ENCODE measurements at places on chromosomes 5 and 9.

- peak; percentile 26 for DNase-seq
These were observed 79.3 kb upstream of the MAP3K1 start for GRCh38 chr5:56735849-56736641.

GRCh38 chr9:133368249-133368881 lies 7.5 kb downstream of the SURF4 start:
- DNase-seq = no peak

GRCh38 chr9:81141961-81142360 lies 547.4 kb downstream of the TLE1 start:
- no peak for DNase-seq

GRCh38 chr5:39697881-39698280 lies 273.1 kb upstream of the DAB2 start:
- no peak for DNase-seq

GRCh38 chr5:81179959-81180358 lies 53.2 kb upstream of the CKMT2 start:
- DNase-seq = no peak

DNA sequence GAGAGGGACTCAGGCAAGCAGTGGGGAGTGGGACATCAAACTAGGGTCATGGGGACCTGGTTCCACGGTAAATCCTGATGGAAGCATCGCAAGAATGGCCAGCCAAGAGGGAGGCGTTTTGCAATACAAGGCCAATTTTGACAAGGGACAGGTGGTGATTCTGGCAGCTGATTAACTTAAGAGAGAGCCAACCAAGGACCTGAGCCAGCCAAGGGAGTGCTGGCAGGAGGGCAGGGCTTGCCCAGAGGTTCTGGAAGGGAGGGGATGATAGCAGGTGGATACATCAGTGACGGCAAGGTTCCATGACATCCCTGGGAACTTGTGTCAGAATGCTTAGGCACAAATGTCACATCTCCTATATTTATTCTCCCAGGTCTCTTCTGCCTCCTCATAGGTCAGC lies 32.8 kb upstream of the PUM3 start:
- no peak for DNase-seq

DNA sequence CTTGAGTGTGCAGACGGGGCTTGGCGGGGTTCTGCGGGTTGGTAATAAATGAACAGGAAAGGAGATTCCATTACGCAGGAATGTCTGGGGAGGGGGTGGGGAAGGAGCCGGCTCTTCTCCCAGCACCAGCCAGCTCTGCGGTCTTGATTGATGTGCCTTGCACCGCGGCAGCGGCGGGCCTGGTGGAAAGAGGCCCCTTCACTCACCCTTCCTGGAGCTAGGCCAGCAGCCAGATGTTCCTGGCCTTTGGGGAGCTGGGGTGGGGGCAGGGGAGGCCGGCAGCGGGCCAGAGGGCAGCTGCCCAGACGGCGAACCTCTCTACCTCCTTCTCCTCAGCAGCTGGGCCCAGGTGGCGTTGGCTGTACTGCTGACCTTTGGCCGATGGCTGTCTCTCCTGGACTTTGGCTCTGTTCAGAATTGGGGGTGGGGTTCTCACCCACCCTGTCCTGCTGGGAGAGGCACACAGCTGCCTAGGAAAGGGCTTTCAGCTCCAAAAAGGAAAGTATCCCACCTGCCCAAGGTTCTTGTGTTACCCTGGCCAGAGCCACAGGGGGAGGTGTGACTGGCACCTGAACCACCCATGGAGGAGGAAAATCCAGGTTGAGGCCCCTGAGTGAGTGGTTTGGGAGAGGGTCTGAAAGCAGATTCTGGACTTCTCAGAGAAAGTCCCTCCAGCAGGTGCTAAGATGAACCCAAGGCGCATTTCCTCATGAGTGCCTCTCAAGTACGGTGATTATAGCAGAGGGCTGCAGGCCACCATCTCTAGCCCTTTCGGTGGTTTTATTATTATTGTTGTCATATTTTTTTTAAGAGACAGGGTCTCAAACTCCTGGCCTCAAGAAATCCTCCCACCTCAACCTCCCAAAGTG lies 58.0 kb upstream of the SYNPO start:
- peak; percentile 94 for DNase-seq

DNA sequence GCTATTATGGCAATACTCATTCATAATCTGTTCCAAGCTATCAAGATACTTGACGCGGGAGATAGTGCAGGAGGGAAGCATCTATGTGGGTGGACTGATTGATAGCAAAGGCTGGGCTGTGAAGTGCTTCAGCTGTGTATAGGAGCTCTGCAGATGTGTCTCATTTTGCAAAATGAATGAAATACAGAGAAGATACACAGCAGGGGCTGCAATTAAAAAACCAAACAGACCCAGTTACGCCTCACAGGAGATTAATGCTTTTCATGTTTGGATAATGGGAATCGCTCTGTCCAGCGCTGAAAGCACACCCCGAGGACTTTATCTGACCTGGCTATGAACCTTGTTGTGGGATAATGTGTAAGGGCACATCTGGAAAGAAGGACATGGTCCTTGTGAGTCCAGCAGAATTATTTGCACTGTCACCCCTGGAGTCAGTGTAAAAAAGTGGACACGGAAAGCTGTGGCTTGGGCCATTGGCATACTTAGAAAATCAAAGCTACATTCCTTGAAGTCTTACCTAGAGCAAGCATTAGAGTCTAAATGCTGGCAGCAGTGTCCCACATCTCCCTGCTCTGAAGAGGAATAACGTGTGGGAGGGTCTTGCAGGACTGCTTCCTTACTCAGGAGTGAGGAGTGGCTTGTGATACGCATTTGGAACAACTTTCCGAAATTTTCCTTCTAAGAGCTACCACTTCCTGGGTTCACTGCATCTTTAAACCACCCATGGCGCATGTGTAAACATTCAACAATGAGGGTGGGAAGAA lies 2.6 kb downstream of the SH3RF2 start:
- DNase-seq = no peak

DNA sequence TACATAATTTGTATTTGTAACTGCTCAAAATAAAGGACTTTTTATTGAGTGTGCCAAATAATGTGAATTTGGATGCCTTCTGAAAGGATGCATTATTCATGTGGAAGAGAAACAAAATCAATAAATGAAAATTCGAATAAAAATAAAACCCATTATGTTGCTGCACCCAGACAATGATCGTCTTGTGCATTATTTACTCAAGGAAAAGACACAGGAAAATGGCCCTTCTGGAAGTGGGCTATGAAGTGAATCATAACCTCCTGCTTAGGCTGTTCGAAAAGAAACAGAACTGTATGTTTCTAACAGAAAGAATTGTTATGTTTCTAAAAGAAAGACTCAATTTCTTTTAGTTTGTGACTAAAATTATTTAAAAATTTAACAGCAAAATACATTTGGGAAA lies 168.9 kb upstream of the NFIB start:
- DNase-seq = no peak

DNA sequence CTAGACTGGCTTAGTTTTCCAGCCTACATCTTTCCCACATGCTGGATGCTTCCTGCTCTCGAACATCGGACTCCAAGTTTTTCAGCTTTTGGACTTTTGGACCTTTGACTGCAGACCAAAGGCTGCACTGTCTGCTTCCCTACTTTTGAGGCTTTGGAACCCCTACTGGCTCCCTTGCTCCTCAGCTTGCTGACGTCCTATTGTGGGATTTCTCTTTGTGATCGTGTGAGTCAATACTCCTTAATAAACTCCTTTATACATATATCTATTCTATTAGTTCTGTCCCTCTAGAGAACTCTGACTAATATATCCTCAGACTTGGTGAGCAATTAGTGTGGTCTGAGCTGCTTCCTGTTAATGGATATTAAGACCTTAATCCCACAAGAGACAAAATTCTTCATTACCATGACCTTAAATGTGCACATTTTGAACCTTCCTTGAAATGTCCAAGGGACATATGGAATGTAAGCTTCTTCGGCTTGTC lies 752.9 kb downstream of the CDH18 start:
- DNase-seq = peak; percentile 4

DNA sequence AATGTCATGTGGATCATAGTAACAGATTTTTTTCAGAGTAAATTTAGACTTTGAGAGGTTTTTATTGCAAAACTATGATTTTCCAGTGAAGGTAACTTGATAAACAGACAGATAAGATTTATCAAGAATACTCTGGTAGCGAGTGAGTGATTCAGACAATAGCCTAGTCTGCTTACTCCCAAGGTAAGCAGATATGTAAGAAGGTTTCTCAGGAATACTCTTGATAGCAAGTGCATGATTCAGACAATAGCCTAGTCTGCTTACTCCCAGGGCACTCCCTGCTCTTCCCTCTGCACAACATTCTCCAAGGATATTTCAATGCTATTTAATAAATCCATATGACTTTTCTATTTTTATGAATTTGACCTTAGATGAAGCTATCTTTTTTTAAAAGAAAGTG lies 1881.5 kb downstream of the EFNA5 start:
- peak; percentile 1 for DNase-seq

DNA sequence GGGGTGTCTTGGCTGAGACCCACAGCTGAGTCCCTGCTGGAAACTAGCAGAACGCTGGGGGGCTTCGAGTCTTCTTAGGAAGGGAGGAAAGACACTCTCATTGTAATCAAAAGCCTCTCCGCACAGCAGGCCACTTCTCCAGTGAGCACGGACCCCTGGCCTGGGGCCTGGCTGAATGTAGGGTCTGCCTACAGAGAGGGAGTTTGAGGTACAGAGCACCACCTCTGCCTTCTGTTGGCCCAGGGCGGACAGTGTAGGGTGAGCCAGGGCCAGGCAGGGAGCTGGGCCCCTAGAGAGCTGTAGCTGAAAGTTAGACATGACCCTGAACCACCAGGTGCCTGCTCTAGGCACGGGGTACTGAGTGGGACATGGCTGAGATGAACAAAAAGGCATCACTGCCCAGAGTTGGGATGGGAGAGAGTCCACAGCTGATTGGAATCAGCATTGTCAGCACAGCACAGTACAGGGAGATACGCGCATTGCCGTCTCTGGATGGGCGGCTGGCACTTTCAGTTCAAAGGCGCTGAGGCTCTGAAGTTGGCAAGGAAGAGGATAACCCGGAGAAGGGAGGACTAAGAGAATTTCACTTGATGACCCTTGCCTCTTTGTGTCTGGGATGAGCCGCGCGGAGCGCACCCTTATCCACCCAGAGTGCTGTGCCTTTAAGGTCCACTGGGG lies 363 bp upstream of the SLC25A48 start:
- no peak for DNase-seq

DNA sequence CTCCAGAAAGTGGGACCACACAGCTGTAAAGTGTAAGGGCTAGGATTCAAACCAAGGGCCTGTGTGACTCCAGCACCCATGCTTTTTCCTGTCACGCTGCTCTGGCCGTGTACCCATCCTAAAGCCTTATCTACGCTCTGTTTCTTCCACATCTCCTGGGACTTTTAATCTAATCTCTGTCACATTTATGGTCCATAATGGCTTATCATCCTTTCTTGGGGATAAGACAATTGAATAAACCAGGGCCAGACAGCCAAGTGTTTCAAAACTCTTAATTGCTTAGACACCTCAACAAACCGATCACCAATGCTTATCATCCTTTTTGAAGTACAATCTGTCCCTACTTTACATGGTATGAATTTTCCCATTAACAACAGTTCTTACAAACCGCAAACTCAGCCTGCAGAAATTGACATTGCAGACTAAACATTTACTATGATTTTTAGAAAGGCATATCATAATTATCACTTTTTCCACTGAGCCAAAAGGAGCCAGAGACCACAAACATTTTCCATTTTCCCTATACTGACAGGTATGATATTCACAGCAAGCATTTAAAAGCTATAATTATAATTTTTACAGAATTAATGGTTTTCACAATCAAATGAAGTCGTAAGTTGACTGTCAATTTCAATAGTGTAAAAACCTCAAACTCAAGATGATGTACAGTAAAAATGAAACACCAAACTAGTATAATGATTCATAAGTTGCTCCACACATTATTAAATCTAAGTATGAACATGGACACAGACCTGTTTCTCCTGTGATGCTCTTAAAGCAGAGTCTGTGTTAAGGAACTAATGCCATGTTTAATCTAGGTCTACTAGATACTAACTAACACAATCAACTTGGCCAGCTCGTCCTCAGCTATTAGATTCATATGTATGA lies 99.5 kb downstream of the FBXW11 start:
- no peak for DNase-seq

DNA sequence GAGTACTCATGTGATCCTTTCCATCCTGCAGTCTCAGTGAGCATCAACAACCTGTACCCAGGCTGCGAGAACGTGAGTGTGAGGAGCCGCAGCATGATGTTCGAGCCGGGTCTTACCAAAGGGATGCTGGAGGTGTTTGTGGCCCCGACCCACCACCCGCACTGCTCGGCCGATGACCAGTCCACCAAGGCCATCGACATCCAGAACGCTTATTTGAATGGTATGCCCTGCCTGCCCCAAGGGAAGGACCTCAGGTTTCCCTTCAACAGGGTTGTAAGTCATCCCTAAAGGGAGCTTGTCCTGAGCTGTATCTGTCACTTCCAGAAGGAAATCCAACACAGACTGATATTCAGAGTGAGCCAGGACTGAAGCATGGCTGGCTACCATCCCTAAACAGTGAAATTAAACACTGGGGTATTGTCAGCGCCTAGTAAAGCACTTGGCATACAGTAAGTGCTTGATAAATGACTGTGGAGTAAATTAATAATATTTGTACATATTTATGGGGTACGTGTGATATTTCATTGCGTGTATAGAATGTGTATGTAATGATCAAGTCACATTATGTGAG lies 39.3 kb upstream of the CTSL start:
- DNase-seq = no peak

DNA sequence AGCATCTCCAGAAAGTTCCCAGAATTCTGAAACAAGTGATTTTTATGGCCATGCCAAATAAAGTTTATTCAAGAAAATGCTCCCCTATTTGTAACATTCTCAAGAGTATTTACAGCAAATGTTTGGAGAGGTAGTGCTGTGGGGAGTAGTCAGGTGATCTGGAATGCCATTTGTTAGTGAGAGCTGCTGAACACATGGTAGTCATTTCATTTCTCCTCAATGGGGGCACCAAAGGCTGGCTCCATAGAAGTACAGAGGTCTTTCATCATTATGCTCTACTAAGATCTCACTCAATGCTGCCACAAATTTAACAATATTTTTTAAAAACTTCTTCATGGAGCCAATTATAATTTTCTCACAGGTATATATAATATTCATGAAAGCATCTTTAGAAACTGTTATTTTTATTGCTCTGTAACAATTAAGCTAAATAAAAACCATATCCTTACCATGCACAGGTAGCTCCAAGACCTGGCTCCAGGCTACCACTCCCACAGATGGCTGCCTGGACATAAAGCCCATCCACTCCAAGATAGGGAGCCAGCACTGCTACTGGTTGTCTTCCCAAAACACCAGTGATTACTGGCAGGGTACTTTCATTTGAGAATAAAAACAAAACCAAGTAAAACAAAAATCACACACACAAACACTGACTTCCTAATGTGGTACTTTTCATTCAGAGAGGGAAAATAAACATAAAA lies 200.8 kb downstream of the PLK2 start:
- DNase-seq = no peak

- DNase-seq = peak; percentile 69
These were observed 197.6 kb downstream of the KDM4C start for GRCh38 chr9:6955251-6955921.

DNA sequence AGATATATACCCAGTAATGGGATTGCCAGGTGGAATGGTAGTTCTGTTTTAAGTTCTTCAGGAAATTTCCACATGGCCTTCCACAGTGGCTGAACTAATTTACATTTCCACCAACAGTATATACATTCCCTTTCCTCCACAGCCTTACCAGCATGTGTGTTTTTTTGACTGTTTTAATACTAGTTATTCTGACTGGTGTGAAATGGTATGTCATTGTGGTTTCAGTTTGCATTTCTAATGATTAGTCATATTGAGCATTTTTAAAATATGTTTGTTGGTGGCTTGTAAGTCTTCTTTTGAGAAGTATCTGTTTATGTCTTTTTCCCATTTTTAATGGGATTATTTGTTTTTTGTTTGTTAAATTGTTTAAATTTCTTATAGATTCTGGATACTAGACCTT lies 208.9 kb downstream of the CFAP90 start:
- no peak for DNase-seq

- peak; percentile 4 for DNase-seq
These were observed 23.9 kb downstream of the TLE1 start for GRCh38 chr9:81665322-81665871.
